ENCODE measurements at places on chromosomes 13 and 19.

- DNase-seq, result no peak
These were observed 10.0 kb downstream of the ADGRE5 start for GRCh38 chr19:14391156-14391821.

GRCh38 chr19:47492137-47492533, 8.1 kb upstream of the KPTN start:
- DNase-seq, result no peak

- no peak for DNase-seq
These were observed 24.8 kb upstream of the CCNP start for GRCh38 chr19:40251244-40251643.

DNA sequence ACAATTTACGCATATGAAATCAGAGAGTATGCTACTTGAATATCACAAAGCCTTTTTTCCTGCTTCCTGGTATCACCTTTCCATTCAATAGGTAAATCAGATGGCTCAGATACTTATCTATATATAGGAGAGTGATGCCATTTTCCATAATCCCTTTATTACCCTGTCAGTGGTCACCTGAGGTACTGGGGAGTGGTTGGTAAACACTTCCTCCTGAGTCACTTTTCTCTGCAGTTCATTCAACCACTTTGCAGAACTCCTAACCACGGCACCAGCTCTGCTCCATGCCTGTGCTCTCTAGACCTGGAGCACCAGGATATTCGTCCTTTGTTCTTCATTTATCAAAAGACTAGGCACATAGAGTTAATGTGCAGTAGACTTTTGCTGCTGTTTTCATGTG, 748.5 kb upstream of the KLHL1 start:
- DNase-seq, result peak; percentile 96

DNA sequence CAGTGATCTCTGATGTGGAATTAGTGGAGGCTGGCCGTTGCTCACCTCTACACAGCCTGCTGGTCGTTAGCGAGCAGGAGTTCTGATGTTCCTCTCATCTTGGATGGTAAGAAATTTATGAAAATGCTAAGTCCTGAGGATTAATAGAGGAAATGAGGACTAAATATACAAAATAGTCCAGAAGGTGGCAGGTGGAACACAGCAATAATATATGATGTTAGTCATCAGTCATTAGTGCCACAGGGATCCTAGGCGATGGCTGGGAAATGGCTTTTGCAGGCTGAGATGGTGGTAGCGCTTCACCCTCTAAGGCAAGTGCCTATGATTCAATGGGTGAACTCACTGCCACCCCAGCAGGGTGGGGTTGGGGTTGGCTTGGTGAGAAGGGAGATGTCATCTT, 338.6 kb upstream of the TMTC4 start:
- DNase-seq, result no peak

DNA sequence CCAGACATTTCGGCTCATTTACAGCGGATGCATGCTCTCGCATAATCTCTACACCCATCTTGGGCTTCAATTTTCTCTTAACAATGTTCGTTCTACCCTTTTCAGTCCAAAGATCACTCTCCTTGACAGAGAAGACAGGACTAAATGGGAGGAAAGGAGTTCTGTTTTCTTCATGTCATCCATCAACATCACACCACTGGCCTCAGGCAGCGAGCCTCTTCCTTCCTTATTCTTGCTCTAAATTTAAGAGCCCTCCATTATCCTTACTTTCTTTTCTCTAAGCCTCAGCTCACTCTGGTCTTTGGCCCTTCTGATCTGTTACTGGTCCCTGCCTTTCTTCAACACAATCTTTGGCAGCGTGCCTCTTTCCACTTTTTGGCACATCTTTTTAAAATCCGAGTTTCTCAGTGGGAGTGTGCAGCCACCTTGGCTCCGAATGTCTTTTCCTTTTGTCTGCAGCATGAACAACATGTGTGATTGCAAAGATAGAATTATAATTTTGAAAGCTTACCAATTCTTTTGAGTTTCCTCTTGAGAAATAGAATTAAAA, 98.7 kb downstream of the FAM216B start:
- DNase-seq, result no peak

GRCh38 chr13:65112123-65112522, 2118.0 kb downstream of the PCDH9 start:
- no peak for DNase-seq

DNA sequence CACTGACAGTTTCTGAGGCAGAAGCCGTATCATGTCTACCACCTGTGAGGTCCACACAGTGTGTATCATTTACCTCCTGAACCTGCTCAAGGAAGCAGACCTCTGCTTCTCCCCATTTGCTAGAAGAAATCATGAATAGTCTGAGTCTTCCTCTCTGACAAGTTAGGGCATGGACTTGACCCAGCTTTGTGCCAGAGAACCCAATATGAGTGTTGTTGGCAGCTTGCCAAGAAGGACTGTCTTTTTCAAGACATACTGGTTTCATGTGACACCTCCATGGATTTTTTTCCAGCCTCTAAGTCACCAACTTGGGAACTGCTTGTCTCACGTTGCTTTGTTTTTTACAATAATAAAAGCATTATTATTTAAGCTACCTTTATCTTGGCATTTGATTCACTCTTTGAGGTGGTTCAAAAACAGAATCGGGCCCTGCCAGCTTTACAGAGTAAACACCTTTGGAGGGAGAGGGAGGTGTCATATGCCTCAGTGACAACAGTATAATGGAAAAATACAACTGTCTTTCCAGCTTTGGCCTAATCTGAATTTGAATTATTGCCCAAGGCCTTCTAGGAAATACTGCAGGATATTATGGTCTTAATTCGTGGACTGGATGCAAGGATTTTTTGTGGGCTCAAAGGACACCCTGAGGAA, 9.6 kb downstream of the ZNF211 start:
- no peak for DNase-seq

- DNase-seq, result no peak
These were observed 3.0 kb downstream of the HPN start for GRCh38 chr19:35044317-35045117.

DNA sequence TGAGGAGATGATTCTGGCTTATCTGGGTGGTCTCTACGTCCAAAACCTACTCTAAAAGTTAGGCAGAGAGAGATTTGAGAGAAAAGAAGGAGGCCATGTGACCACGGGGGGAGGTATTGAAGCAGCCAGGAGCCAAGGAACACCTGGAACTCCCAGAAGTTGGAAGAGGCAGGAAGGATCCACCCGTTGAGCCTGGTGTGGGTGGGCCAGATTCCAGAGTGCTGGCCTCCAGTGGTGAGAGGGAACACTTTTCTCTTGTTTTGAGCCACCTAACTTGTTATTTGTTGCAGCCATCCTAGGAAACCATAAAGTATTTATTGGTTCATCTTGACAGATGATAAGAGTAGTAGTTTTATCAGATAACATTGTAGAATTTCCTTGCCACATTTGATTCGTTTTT, 396.9 kb downstream of the MYO16 start:
- no peak for DNase-seq

GRCh38 chr13:97295283-97296182, 73.4 kb downstream of the MBNL2 start:
- peak; percentile 64 for DNase-seq

DNA sequence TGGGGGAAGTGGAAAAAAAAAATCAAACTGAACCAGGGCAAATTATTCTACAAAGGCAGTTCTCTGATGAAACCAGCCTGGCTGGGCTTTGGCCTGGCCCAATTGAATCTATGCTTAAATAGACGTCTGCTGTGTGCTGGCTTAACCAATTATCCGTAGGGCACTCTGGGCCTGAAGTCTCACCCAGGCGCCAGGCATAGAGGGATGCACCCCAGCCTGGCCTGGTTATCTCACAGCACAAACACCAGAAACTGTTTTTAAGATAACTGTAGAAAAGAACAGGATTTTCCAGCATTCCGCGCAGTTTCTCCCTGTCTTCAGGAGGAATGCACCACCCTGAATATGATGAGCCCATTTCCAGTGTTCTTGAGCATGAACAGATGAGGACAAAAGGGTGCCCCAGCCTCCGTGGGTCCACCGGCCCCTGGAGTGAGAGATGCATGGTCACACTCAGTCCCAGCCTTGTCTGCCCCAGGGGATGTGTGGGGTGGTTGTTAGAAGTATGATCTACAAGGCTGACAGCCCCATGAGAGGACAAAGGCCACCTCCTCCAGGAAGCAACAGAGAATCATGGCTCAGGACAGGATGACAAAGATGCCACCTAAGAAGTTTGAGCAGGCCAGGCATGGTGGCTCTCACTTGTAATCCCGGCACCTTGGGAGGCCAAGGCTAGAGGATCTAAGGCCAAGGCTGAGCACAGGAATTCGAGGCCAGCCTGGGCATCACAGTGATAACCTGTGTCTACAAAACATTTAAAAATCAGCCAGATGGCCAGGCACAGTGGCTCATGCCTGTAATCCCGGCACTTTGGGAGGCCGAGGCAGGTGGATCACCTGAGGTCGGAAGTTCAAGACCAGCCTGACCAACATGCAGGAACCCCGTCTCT, 50.2 kb downstream of the PEPD start:
- DNase-seq, result no peak

GRCh38 chr13:80157261-80157932, 183.5 kb downstream of the SPRY2 start:
- DNase-seq, result no peak

- DNase-seq, result no peak
These were observed 25.1 kb downstream of the DOT1L start for GRCh38 chr19:2188708-2189385.

DNA sequence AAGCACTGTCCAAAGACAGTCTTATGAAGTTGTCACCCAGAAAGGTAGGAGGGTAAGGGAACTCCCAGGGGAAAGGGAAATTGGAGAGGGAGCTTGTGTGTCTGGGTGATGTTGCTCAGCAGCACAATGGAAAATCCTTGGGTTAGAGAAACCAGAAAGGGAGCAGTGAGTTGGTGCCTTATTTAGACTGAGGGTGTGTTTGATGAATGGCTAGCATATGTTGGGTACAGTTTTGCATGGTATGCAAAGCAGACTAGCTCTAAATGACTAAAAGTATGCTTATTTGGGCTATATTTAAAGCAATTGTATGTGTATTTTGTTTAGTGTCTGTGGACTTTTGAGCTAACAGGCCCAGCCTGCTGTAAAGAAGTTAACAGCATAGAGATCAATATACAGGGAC, 2884.6 kb upstream of the PCDH20 start:
- no peak for DNase-seq

DNA sequence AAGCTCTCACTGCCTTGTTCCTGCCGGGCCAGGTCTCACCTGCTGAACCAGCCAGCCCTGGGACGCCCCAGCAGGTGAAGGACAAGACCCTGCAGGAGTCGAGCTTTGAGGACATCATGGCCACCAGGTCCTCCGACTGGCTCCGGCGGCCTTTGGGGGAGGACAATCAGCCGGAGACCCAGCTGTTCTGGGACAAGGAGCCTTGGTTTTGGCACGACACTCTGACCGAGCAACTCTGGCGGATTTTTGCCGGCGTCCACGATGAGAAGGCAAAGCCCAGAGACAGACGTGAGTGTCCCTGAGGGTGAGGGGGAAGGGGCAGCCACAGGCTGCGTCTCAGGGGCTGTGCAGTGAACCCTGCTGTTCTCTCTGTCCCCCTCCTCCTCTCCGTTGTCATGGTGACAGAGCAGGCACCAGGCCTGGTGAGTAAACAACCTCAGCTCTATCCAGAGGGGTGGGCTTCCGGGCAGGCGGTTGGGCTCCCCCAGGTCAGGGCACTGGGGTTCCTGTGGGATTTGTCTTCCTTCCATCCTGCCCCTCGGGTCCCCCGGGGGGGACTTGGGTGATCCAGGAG, 9.7 kb downstream of the TLE6 start:
- DNase-seq, result no peak

GRCh38 chr19:16386619-16387240, 62.1 kb downstream of the KLF2 start:
- DNase-seq, result no peak

GRCh38 chr13:43880214-43880855, 631 bp downstream of the LACC1 start:
- DNase-seq, result no peak

- DNase-seq, result no peak
These were observed 34.0 kb downstream of the DPF1 start for GRCh38 chr19:38190061-38190460.

DNA sequence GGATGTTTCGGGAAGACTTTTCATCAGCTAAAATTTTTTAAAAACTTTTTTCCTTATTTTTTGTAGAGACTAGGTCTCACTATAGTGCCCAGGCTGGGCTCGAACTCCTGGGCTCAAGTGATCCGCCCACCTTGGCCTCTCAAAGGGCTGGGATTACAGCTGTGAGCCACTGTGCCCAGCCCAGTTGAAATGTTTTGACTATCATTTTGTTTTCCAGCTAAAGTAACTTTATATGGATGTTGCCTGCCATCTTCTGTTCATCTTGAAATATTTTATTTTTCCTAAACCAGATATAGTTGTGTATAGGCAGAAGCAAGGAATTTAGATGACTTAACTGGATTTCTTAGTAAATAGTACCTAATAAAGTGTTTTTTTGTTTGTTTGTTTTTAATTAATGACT, 7.0 kb downstream of the CAB39L start:
- no peak for DNase-seq

DNA sequence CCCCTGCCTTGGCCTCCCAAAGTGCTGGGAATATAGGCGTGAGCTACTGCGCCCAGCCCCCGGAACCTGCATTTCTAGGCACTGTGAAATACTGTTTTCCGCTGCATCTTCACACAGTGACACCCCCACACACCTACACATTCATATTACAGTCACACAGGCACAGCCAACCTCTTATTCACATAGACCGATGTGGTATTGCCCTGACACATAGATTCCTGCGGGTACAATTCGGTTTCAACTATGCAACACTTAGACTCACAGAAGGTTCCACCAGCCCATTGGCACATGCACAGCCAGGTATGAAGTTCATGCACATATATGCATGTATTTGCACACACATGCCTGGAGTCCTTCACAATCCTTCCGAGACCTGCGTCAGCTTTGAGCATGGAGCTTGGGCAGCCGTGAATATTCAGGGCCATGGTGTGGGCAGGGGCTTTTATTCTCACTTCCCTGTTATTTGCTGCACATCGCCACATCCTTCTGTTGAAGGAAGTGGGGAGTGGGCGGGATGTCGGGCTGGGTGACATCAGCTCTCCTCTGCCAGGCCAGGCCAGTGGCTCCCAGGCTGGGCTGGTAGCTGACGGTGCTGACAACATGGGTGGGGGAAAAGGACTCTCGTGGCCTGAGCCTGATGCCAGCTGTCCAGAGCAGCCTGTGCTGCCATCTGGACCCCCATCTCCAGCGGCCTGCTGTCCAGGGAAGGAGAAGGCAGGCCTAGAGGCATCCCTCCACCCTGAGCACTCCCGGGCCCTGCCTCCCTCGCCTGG, 5.4 kb upstream of the CDC37 start:
- DNase-seq, result no peak

All from DMS153 (cell line).